ENCODE measurements at places on chromosomes 1 and 21.

- no peak for DNase-seq
These were observed 77.0 kb upstream of the C1orf105 start for GRCh38 chr1:172343240-172344160.

DNA sequence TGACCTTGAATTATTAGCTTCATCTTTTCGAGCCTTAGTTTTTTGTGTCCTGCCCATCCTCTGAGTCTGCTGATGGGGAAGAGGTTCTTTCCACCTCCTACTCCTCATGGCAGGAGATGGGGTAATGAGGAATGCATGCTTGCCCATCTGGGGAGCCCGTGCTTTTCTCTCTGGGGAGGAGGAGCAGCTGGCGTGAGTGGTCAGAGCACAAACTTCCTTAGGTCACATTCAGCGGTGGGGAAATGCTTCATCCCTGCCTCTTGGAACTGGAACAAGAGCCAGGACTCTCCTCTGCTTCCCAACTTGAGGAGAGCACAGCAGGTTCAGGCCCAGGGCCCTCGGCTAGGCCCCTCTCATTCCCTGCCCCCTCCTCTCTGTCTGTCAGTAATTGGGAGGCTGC, 155.0 kb downstream of the PCNX2 start:
- DNase-seq, result no peak

GRCh38 chr1:198264282-198264681, 107.5 kb downstream of the NEK7 start:
- DNase-seq, result no peak

GRCh38 chr1:98336472-98337083, 324.9 kb upstream of the SNX7 start:
- no peak for DNase-seq

- peak; percentile 45 for DNase-seq
These were observed 52.3 kb upstream of the ADAM30 start for GRCh38 chr1:119948342-119949214.

DNA sequence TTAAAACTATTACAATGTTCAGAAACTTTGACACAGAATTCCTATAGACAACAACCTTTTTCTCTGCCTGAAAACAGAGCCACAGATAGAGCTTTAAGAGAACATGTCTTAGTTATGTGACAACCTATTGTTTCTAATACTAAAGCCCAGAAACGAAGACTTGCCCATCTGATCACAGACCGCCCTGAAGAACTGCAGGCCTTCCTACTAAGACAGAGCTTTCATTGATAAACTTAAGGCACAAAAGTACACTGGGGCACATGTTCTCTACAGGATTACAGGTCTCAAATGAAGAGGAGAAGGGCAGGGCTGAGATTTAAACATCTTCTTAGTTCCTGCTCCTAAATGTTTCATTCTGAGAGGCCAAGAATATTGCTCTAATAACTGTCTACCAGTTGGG, 452.7 kb downstream of the KCNT2 start:
- DNase-seq, result no peak

- no peak for DNase-seq
These were observed 432.3 kb downstream of the LRRIQ3 start for GRCh38 chr1:73765551-73766233.

DNA sequence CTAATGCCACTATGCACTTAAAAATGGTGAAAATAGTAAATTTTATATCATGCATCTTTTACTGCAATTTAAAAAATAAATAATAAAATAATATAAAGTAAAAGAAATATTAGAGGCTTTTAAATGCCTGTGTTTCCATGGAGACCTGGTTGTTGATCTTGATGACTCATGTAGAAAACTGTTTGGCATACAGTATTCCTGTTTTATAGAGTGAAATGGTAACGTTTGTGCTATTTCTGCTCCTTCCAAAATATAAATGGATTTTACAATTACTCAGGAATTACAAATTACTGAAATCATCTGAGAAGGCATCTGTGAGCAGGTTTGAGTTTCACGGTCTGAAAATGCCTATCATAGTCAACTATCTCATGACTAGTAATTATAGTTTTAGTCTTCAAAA, 98.4 kb upstream of the USP25 start:
- DNase-seq, result no peak

DNA sequence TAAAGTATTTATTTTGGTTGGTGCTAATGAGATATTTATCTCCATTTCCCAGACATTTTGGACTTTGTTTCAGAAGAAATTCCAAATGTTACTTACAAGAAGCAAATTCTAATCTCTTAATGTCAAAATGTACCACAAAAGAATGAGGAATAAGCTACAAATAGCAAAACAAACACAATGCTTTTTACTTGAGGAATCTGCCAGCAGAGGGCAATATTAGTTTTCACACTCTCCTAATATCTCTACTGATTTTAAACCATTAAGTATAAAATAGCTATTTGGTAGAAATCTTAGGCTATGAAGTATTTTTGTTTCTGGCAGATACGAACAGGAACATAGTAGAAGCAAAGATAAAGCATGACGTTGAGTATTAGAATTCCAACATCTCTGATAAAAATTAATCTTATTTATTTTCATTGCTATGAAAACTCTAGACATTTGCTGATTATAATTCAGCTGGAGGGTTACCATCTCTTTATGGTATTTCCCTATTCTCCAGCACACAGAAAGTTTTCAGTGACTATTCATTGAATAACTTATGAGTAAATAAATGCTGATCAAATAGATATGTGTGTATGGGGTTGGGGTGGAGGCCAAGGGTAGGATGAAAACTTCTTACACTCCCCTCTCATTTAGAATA, 13.4 kb upstream of the HMCN1 start:
- no peak for DNase-seq

- DNase-seq, result no peak
These were observed 3.8 kb upstream of the HPCAL4 start for GRCh38 chr1:39695016-39695415.

GRCh38 chr1:167695147-167695546, 26.6 kb upstream of the MPZL1 start:
- DNase-seq, result no peak

GRCh38 chr1:163076044-163076443, 6.9 kb downstream of the RGS4 start:
- DNase-seq, result no peak

DNA sequence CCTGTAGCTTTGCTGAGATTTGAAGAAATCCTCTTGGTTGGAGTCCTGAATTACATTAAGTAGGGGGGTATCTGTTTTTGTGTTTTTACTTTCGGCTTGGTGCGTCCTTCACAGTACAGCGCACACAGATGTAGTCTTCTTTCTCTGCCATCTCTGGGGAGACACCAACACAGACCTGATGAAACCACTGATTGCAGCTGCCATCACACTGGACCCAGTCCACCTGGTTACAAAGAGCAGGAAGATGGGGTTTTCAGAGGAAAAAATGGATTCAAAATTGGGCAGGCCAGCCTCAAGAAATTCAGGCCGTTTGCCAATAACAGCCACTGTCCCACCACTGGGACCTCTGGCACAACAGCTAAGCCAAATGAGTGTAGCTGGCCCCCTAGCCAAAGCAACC, 18.7 kb upstream of the SYT2 start:
- no peak for DNase-seq

DNA sequence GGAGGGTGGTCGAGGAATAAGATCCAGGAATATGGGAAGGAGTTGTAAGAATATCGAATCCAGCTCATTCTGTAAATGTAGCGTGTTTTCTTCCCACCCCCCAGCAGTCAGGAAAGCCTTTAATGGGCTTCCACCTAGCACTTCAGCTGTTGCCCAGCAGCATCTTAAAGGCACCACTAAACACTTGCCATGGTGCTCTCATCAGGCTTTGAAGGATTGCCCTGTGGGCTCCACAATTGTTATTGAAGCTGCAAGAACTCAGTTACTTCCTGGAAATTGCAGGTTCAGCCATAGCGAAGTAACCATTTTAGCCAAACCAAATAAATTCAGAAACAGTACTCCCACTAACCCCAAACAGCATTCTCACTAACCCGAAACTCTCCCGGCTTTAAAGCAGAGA, 511.2 kb downstream of the PLPP3 start:
- DNase-seq, result no peak

DNA sequence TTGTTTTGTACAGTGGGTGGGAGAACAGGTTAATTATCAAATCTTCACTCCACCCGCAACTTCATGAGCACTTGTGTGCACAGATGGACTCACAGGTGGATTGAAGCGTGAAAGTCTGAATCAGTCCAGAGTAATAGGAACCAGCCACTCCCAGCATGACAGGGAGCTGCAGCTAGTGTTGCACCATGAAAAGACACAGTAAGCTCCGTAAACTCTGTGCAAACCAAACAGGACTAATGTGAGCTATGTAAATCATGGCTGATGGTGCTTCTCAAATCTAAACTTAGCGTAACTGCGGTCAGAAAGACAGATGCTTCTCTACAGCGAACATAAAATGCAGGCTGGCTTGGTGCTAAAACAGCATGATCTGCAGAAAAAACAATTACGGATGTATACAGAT, 114.4 kb downstream of the CENPF start:
- no peak for DNase-seq

DNA sequence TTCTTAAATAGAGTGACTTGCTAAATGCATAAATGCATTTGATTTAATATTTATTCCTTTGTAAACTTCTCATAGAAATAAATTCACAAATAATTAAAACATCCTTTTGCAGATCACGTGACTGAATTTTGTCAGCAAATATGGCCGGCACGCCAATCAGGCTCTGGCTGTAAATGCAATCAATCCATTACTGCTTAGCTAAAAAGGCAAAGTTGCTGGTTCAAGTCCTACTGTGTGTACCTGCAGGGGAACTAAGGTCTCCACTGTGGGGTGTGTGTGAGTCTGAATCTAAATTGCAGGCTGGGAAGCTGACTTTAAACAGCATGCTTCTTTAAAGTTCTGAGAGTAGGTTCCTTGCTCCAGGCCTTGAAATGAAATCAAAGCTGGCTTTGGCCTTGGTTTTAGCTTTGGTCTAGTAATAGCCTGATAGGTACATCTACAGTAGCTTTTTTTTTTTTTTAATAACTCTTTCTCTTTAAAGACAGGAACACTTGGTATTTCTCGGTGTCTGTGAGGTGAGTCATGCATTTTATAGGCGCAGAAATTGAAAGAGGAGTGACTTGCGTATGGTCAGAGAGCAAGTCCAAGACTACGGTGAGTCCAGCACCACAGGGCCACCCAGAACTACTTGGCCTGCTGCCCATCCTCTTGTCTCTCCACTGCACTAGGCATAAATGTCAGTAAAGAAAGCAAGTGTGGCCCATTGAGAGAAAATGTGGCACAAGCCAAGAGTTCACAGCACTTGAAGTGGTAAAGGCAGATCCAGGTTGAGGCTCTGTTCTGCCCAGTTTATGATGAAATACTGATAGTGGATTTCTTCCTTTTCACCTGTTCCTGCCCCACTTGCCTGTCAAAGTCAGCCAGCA, 36.2 kb upstream of the LYST start:
- DNase-seq, result no peak

- DNase-seq, result no peak
These were observed 56.7 kb upstream of the COL6A2 start for GRCh38 chr21:46041183-46041582.

GRCh38 chr1:116182019-116182714, 71.0 kb downstream of the MAB21L3 start:
- no peak for DNase-seq

DNA sequence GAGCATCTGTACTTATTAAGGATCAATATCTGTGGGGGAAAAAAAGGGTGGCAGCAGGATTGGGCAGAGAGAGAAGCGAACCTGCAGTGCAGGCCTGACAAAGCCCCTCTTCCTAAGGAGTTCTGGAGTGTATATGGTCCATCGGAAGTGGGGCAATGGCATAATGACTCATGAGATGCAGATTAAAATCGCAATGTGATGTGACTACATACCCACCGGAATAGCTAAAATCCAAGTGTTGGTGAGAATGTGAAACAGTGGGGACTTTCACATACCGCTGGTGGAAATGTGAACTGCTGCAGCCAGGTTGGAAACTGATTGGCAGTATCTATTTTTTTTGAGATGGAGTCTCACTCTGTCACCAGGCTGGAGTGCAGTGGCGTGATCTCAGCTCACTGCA, 8.2 kb upstream of the CREG1 start:
- no peak for DNase-seq

- no peak for DNase-seq
These were observed 70.6 kb upstream of the GCLM start for GRCh38 chr1:93979718-93980319.

DNA sequence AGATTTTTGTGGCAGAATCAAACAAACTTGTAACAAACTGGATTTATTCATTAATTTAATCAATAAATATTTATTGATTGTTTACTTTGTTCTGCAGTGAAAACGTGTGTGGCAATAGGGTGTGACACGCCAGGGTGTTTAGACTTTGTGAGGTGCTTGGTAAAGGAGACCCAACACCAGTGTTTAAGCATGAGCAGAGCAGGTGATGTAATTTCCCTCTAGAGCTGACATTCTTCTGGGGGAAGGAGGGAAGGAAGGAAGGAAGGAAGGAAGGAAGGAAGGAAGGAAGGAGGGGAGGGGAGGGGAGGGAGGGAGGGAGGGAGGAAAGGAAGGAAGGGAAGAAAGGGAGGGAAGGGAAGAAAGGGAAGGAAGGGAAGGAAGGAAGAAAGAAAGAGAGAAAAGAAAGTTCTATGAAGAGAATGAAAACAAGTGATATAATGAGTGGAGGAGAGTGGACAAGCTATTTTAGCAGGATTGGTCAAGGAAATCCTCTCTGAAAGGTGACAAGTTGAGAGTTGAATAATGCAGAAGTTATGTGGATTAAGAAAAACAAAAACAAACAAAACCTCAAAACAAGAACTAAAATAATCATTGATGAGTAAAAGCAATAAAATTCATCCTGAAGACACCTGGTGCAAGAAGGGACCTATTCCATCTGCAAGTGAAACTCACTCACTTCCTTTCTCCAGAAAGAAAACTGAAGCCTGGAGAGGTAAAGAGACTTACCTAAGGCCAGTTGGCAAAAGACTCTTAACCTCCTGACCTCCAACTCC, 60.8 kb downstream of the TSEN15 start:
- DNase-seq, result no peak

DNA sequence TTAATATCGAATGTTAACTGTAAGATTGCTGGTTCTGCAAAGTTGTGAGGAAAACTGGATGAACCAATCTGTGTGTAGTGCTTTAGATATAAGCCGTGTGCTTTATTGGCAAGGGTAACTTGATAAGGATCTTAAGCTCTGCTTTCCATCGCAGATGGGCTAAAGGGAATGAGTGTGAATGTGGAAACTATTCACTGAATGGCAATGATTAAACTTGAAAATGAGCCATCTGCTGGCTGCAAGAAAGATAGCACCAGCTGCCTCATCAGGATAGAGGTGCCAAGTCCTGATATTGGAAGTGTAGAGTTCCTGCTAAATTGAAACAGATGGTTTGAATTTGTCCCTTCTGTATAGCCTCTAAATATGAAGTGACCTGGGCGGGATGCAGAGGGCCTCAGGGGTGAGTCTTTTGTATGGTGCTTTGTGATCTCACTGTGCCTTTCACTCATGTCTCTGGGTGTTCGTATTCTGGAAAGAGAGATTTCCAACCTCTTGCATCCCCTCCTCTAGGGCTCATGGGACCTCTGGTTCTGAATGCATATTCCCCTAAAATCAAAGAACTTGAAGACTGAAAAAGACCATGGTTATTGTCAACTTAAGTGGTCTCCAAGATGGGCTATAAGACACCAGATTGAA, 9.2 kb downstream of the FCRL3 start:
- DNase-seq, result peak; percentile 39

DNA sequence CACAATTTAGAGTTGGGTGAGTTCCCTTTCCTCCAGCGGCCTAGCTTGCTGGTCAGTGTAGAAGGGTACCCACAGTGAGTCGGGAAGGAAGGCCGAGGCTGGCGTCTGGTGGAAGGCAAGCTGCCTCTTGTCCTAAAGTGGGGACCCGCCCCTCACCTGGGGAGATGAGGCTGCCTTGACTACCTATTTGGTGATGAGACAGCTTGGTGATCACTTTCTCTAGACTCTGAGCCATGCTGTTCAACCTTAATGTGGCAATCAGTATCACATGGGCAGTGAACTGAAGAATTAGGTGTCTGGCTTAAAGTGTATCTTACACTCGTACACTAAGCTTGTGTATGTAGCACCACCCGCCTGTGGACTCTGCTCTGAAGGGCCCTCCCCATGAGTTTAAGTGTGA, 100.7 kb downstream of the COLGALT2 start:
- DNase-seq, result no peak
